ENCODE measurements at places on chromosomes 2 and 18.

- H3K27ac ChIP-seq = peak overlapping the region; percentile 10
- peak overlapping the region; percentile 43 for H3K4me3 ChIP-seq
- no peaks in the 10 kb centered on the region for H3K36me3 ChIP-seq
- no peaks in the 10 kb centered on the region for H3K27me3 ChIP-seq
- no peak for DNase-seq
These were observed 779 bp upstream of the LYPD6 start for GRCh38 chr2:149329489-149330126.

- H3K36me3 ChIP-seq = no peaks in the 10 kb centered on the region
- no peak overlapping the region for H3K27ac ChIP-seq
- no peaks in the 10 kb centered on the region for H3K4me1 ChIP-seq
- H3K4me3 ChIP-seq = no peak overlapping the region
These were observed 325.5 kb upstream of the HS6ST1 start for GRCh38 chr2:128644156-128644555.

DNA sequence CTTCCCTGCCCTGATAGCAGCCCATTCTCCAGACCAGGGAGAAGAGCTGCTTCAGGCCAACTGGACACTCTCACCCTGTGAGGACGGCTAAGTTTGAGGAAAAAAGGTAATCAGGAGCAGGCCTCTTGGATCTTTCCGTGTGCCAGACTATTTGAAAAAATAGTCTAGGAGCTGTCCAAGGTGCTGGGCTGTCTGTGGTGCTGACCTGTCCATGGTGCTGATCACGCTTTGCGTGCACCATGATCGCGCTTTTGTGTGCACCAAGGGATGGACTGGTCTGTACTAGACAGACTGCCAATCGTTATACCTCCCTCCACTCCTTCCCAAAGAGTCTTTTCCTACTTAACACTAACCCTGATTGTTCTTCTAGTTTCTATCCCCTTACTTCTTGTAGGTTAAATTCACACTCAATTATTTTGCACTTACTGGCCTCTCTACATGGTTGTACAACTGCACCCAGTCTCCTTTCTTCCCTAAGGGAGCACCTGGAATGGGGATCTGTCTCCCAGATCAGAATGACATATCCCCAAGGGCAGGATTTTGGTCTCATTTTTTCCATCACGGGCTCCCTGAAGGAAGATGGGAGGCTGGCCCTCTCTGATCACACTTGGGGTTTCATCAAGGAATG is 295.4 kb downstream of the CELF4 start:
- DNase-seq = no peak
- H3K4me3 ChIP-seq = no peak overlapping the region
- no peaks in the 10 kb centered on the region for H3K4me1 ChIP-seq
- no peak overlapping the region for H3K27ac ChIP-seq

DNA sequence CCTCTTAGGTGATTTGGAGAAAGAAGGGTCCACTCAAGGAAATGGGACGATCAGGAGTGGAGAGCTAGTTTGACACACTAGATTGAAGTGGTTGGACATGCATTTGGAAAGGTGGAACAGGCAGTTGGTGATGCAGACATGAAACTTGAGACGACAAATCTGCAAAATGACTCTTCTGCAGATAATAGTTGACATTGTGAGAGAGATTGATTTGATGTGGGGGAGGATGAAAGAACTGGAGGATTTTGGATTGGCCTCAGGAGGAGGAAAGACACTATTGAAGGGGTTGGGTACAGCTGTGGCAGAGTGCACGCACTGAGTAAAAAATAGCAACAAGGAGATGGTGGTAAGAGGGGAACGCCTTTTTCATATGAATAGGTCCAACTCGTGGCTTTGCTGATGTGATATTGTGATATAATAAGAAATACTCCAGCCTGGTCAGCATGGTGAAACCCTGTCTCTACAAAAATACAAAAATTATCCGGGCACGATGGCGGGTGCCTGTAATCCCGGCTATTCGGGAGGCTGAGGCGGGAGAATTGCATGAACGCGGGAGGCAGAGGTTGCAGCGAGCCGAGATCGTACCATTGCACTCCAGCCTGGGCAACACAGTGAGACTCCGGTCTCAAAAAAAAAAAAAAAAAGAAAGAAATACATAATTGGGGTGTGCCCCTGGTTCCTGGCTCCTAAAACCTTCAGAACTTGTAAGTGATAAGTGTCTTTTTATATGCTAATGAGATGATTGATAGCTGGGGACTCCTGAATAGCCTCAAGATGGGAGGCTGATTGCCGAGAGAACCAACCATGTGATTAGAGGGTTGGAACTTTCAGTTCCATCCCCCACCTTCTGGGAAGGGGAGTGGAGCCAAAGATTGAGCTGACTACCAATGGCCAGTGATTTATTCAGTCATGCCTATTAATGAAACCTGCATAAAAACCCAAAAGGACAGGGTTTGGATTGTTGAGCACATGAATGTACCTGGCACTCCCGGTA is 9.7 kb downstream of the TTLL4 start:
- H3K36me3 ChIP-seq = peaks cover 13% of the 10 kb centered on the region
- DNase-seq = no peak
- H3K4me1 ChIP-seq = peaks cover 15% of the 10 kb centered on the region

- no peaks in the 10 kb centered on the region for H3K36me3 ChIP-seq
- H3K27ac ChIP-seq = no peak overlapping the region
- no peak for DNase-seq
These were observed 4.0 kb upstream of the LCLAT1 start for GRCh38 chr2:30443081-30443480.

DNA sequence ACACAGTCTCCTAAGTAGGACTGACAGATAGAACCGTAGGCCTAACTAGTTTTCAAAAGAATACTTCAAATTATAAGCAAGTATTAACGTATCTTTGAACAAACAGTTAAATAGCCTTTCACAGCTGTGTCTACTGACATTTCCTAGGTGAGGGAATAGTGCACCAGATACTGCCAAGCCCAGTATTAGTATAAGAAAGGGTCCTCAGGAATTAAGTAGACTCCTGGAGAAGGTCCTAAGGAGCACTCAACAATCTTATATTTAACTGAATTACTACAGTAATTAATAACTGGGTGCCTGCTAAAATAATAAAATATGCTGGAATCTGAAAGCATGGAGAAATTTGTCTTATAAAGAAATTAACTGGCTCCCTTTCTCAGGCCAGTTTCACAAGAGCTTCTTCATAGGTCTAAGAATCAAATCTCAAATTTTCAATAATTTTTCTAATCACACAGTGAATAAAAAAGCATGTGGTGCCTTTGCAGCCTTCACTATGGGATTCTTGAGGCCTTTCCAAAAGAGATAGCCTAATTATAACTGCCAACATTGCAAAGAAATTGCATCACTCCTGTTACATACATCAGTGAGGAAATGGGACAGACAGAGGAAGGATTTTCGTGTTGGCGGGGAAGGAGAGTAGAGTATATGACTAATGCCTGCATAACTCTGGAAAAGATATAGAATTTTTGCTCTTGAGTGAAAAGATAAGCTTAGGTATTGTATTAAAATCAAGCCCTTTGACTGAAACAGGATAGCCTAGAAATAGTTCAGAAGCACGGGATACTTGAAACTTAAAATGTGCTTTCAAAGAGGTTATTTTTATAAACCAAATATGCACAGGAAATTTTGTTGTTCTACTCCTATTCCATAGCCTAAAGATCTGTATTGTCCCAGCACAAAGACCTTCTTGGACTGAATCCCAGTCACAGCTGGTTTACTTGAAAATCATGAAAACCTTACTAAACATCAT is 228.6 kb upstream of the STK17B start:
- no peak overlapping the region for H3K4me3 ChIP-seq
- no peaks in the 10 kb centered on the region for H3K4me1 ChIP-seq
- no peak overlapping the region for H3K27ac ChIP-seq
- DNase-seq = no peak
- no peaks in the 10 kb centered on the region for H3K27me3 ChIP-seq

DNA sequence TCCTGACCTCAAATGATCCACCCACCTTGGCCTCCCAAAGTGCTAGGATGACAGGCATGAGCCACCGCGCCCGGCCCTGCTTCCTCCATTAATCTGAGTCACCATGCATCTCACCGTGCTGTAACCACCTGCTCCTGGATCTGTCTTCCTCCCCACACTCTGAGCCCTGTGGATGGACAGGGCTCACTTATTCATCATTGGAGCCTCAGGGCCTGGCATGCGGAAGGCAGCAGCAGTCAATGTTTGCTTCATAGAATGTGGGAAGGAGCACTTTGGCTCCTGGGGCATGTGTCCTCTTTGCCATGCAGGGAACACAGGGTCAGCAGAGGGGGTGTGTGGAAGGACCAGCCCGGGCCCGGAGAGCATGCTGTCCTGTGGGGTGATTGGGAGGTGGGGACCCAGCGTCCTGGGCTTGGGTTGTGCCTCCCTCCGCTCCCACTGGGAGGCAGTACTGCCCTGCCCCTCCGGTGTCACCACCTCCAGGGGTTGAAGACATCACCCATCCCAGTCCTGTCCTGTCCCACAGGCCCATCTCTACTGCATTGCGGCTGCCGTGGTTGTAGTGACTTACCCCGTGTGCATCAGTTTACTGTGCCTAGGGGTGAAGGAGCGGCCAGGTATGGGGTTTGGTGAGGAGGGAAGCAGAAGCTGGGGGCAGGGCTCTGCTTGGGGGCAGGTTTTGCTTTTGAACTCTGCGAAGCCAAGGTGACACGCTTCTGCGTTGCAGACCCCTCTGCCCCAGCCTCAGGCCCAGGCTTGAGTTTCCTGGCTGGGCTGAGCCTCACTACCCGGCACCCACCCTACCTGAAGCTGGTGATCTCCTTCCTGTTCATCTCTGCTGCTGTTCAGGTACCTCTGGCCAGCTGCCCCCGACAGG is 11.5 kb downstream of the MFSD2B start:
- H3K36me3 ChIP-seq = peaks cover 40% of the 10 kb centered on the region
- H3K4me3 ChIP-seq = no peak overlapping the region
- no peaks in the 10 kb centered on the region for H3K27me3 ChIP-seq
- no peaks in the 10 kb centered on the region for H3K4me1 ChIP-seq
- DNase-seq = no peak
- no peak overlapping the region for H3K27ac ChIP-seq

DNA sequence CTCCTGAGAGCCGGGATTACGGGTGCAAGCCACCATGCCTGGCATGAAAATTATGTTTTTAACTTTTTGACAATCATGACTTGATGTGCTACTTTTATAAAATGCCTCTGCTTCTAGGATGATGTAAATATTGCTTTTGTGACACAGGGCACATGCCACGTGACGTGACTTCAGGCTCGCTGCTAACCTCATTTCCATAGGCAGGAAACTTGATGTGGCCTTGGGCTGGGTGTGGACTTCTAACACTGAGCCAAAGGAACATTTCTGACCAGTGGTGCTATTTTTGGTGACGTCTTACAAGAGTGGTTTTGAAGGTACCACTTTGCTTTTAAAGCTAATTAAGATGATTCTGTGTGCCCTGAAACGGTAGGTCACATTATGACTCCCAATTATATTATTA is 34.2 kb upstream of the THOC1 start:
- H3K36me3 ChIP-seq = no peaks in the 10 kb centered on the region
- no peak overlapping the region for H3K27ac ChIP-seq
- no peaks in the 10 kb centered on the region for H3K4me1 ChIP-seq
- H3K27me3 ChIP-seq = no peaks in the 10 kb centered on the region
- no peak overlapping the region for H3K4me3 ChIP-seq

DNA sequence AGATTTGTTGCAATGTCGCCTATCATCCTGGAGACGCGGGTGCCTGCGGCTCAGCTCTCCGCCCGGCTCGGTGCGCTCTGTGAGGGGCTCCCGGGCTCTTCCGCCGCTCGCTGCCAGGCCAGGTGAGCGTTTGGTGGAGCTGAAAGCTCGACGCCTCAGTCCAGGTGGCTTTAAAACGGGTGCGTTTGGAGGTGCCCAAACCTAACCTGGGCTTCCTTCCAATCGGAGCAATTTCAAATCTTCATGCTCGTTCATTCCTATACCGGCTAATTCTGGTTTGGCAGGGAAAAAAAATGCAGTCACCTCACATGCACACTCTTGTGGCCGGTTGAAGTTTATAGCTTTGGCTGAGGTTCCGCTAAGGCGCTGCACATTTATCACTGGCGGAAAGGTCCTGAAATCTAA is at the start of gene SLC16A14:
TSS of gene SLC16A14 (minus strand) at position 274 of the 405 bp plus-strand sequence. CDS start 9,572 bp downstream, outside the sequence.
- H3K27ac ChIP-seq = peak within 1 kb of the TSS; percentile 79
- H3K27me3 ChIP-seq = no peaks in the 10 kb centered on the region
- no peaks in the 10 kb centered on the region for H3K36me3 ChIP-seq

GRCh38 chr2:148687543-148687942 is 43.0 kb downstream of the EPC2 start:
- DNase-seq = no peak
- H3K36me3 ChIP-seq = no peaks in the 10 kb centered on the region
- H3K27me3 ChIP-seq = no peaks in the 10 kb centered on the region
- no peak overlapping the region for H3K27ac ChIP-seq
- H3K4me3 ChIP-seq = no peak overlapping the region
- H3K4me1 ChIP-seq = no peaks in the 10 kb centered on the region

GRCh38 chr2:60446413-60447267 is 106.8 kb downstream of the BCL11A start:
- no peak for DNase-seq
- no peak overlapping the region for H3K4me3 ChIP-seq
- peaks cover 55% of the 10 kb centered on the region for H3K4me1 ChIP-seq

DNA sequence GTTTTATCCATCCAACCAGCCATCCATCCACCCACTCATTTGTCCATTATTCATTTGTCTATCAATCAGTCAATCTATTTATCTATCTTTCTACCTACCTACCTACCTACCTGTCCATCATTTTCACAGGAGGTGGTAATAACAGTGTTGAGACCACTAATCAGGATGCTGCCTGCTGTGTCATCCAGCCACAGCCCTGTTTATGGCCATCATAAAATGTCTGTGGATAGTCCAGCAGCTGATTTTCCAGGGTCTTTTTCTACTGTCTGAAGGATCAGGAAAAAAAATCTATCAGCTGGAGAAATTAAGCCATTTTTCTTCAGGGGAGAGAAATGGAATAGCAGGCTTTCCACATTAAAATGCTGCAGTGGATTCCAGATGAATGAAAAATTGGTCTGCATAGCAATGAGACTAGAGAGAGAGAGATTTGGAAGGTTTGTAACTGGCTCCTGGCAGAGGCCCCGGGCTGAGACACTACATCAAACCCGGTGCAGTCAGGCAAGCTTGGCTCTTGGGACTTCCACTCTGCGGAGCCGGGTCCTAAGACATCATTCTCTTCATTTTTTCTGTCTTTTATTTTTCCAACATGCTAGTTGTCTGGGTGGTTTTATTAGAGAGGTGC is 33.0 kb upstream of the BOD1L2 start:
- H3K4me1 ChIP-seq = no peaks in the 10 kb centered on the region
- DNase-seq = no peak
- H3K27me3 ChIP-seq = no peaks in the 10 kb centered on the region
- no peak overlapping the region for H3K4me3 ChIP-seq
- H3K27ac ChIP-seq = no peak overlapping the region

DNA sequence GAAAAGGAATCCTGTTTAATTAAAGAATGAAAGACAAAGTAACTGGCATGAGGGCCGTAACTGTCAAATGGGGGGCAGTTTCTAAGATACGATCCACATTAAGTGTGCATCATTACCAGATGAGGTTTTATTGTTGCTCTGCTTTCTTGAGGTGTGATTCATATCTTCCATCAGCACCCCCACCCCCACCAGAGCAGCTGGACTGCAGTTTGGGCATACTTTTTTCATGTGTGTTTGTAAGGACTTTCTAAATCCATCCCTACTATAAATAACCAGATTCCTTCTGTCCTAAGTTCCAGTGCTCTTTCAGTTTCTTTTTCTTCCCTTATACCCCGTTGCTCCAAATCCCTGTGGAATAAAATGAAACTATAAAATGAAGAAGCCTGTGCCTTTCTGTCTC is 142.1 kb downstream of the CDCA7 start:
- no peaks in the 10 kb centered on the region for H3K4me1 ChIP-seq
- no peaks in the 10 kb centered on the region for H3K36me3 ChIP-seq
- DNase-seq = no peak
- no peak overlapping the region for H3K27ac ChIP-seq
